ENCODE measurements at places on chromosomes 6 and 20. TPM values are rescaled to one million over a fixed set of nuclear protein-coding genes. Genes with fewer than 3 reads are reported as not detected.

DNA sequence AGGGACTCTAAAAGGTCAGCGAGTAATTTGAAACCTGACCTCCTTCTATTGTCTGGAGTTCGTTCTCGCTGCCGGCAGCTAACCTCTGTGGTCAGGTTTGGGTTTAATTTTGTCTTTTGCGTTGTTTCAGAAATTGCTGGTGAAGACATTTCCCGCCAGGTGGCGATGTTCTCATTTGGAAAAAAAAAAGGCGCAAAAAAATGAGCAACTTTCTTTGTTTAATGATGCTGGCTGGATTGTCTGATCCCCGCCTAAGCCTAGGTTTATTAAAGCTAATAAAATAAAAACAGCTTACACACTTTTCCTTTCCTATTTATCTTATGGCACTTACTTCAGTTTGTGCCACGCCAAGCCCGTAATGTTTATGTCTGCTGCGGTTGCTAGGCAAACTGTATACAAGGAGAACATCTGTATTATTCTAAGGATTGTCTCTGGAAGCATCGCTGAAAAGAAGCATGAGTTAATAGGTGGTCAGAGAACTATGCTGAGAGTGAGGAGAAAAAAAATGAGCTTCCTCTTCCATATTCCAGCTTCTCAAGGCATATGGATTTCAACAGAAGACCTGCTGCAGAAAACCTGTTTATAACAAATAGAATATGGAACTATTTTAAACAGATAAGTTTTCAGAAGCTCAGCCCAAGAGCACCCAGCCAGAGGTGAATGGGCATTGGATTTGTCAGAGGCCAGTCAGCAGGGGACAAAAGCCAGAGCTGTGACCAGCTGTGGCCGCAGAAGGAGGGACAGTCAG lies 205.7 kb downstream of the DOK5 start:
- peak; percentile 33 for DNase-seq

DNA sequence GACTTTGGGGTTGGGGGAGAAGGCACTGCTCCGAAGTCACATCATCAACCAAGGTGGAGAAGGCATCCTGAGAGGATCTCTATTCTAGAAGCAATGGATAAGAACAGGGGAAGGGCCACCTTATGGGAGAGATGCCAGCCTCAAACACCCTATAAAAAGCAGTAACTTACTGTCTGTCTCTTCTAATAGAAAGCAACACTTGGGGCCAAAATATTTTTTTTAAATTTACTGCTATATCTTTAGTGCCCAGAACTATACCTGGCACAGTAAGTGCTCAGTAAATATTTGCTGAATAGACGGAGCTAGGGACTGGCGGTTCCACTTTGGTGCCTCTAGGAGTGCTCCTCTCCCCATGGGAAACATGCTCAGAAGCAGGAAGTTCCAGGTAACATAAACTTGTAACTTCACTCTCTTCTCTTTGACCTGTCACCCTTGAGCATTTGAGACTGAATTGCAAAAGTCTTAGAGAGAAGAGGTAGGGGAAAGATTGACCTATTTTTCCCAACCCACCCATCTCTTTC lies 807 bp upstream of the OTOR start:
- no peak for DNase-seq

The CLPSL1 gene
- total RNA-seq: not detected

DNA sequence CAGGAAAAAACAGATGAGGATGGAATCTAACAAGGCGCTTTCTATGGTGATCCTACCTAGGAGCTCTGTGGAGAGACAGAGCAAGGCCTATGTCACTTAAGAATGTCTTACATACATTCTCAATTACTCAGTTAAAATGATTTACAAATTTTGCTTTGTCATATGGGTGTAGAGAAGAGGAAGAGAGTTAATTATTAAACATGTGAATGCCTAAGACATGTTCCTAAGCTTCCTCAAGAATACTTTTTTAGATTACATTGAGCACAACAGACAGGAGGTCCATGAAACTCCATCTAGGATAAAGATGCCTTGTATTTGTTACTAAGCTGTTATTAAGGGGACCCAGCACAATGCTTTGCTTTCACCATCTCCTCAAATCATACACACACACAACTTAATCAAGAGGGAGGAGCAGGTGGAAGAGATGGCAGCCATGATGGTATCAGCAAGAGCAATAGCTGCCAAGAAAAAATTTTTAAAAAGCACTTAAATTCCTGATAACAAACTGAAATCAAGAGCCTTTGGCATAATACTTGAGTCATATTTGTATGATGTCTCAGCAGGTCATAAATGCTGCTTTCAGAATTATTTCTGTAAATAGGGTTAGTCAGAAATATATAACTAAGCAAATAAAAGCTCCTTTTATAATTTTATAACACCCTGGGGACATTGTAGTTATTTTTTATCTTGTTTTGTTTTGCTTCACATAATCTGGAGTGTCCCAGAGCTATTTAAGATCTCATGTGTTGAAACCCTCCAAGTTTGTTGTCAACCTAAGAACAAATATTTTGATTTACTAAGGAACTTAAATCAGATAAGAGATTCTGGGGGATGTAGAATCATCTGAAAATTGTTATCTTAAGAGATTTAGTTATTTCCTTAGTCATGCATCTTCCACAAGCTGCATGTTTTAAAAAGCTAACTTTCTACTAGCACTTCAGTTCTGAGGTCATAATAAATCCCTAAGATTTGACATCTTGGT lies 70.0 kb upstream of the CD2AP start:
- no peak for DNase-seq

The FAM217A gene
- not detected for total RNA-seq

All from MG63 (cell line).